ENCODE measurements at places on chromosomes 13 and 19.

GRCh38 chr19:31214086-31214485 is 135.2 kb downstream of the TSHZ3 start:
- DNase-seq, result no peak

DNA sequence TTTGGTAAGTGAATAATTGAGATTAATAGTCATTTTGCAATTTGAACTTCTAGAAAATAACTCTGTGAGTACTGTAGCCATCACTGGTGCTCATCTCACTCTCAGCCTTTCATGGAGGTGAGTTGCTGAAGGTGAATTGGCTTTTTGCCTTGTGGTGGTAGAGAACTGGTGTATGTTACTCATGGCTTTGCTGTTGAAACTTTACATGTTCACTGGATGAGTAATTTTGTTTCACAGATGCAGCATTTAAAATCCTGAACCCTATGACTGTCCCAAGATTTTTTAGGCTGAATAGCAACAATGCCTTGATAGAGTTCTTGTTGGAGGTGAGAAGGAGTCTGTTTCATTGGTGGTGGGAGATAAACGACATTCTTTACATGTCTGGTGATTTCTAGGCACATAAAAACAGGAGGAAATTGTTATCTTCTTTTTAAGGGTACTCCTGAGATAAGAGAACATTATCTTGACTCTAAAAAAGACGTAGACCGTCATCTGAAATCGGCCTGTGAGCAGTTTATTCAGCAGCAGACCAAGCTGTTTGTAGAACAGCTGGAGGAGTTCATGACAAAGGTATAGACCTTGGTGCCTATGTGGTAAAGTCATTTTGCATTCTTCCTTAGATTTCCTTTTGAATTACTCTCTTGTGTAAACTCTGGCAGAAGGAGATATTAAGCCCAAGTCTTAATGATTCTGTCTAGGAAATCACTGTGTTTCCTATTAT is 53.9 kb downstream of the COG3 start:
- no peak for DNase-seq

- DNase-seq, result no peak
Measured at GRCh38 chr13:71828564-71828963, 38.4 kb downstream of the DACH1 start.

DNA sequence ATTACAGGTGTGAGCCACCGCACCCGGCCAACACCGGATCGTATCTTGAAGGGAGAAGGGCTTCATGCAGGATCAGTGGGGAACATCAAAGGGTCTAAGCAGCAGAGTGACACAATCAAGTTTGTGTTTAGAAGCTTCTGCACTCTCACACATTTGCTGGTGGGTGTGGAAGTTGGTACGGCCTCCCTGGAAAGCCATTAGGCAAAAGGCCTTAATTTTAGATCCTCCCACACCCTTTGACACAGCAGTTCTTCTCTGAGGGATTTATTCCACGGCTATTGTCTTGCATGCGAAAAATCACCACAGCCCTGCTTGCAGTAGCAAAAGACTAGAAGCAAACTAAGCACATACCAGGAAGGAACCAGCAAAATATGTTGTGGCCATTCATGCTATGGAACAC is 18.3 kb upstream of the SLC1A5 start:
- DNase-seq, result no peak

GRCh38 chr13:40148742-40149141 is 493.3 kb downstream of the COG6 start:
- DNase-seq, result no peak

GRCh38 chr19:11554160-11554559 is 4.9 kb downstream of the ELOF1 start:
- DNase-seq, result no peak

- DNase-seq, result no peak
Measured at GRCh38 chr19:7941895-7942596, 1.4 kb downstream of the TIMM44 start.

DNA sequence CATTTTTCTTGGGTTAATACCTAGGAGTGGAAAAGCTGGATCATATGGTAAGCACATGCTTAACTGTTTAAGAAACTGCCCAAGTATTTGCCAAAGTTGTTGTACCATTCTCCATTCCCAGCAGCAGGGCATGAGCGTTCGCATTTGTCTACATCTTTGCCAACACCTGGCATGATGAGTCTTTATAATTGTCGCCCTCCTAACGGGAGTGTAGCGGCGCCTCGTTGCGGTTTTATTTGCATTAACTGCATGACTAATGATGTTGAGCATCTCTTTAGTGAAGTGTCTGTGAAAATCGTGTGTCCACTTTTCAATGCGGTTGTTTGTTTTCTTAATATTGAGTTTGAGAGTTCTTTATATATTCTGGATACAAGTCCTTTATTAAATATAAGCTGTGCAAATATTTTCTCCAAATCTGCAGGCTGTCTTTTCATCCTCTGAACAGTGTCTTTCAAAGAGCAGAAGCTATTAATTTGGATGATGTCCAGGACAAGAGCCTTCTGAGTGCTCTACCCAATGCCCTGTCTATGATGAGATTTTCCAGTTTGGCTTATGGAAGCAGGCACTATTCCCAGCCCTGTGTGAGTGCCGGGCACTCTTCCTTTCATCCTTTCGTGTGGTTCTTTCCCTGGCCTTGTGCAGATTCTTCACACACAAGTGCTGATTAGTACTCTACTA is 202.0 kb downstream of the FOXO1 start:
- DNase-seq, result no peak

GRCh38 chr19:1257475-1258162 is 9.2 kb downstream of the MIDN start:
- no peak for DNase-seq

DNA sequence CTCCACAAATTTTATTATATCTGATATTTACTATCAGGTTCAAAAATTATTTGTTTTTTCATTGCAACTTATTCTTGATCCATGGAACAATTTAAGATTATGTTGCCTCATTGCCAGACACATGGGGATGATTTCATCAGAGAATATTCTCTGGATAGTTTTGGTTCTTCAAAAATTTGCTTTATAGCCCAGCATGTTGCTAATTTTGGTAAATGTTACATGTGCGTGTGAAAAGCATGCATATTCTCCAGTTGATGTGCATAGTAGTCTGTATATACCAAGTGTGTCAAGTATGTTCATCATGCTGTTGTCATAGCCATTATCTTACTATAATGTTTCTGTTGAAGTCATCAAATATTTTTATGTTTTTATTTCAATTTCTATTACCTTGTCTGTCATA is 122.3 kb downstream of the RFC3 start:
- DNase-seq, result no peak

DNA sequence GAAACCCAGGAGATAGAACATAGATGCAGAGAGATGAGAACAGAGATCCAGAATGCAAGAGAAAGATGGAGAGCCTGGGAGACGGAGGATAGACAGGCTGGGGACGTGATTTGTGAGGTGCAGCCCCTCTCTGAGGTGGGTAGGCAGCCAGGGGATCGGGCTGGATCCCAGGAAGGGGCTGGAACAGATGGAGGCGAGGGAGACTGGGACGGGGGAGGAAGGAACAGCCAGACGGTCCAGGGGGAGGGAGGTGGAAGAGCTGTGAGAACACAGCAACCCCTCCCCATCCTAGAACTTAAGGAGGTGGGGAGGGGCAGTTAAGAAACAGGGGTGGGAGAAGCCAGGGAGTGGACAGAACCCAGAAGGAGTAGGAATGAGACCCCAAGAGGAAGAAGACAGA is 3.1 kb downstream of the SLC17A7 start:
- DNase-seq, result no peak

DNA sequence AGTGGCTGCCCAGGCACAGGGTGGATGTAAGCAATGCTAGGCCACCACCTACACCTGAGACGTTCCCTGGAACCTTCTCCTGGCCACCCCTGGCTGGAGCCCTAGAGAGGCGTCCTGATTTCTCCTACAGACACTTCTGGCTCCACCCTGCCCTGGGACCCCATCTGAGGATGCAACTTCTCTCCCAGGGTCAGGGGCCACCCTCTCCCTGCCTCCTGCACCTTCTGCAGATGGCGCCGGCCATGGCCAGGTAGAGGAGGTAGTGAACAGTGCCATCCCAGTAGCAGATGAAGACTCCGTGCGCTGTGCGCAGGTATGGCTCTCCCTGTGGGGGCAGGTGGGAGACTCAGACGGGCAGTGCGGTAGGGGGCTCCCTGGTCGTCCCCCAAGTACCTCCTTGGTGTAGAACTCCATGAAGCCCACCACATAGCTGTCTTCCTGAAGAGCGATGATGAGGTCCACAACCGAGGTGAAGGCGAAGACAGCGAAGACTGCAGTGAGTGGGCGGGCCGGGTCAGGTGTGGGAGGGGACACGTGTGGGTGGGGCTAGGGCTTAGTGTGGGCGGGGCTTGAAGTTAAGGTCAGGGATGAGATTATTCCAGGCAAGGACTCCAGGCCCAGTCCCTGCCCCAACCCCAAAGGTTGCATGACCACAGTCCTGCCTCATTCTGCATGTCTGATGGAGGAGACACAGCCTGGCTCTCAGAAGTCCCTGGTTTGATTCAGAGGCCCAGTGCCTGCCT is 3.0 kb downstream of the TM6SF2 start:
- DNase-seq, result no peak
